CD4-positive, alpha-beta T cell treated with Interleukin-4 for 1 hour (primary cell): ENCODE measurements at places on chromosomes 5 and 9.

DNA sequence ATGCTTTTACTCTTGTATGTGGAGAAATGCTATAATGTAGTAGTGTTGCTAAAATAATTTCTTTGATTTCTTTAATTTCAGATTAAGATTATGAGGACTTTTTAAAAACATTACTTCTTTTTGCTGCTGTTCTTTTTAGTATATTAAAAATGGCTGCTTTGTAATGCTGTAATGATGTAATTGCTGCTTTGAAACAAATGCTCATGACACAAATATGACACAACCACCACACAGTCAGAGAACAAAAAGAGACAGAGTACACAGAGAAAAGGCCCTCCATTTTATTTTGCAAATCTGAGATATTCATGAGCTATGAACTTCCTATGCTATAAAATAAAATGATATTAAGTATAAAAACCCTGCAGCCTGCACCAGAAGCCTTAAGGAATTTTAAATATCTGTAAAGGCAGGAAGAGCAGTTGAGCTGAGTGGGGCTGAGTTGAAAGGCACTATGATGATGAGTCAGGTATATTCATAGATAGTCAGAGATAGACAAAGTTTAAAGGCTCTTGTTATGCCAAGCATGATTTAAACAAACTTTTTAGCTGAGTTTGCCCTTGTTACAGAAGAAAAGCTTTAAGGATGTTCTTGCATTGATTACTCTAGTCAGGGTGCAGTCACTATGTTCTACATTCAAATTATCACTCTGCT, 5.1 kb upstream of the POU5F2 start:
- no peak for DNase-seq

- no peak for DNase-seq
Measured at GRCh38 chr9:133518200-133518599, 6.6 kb downstream of the MYMK start.

DNA sequence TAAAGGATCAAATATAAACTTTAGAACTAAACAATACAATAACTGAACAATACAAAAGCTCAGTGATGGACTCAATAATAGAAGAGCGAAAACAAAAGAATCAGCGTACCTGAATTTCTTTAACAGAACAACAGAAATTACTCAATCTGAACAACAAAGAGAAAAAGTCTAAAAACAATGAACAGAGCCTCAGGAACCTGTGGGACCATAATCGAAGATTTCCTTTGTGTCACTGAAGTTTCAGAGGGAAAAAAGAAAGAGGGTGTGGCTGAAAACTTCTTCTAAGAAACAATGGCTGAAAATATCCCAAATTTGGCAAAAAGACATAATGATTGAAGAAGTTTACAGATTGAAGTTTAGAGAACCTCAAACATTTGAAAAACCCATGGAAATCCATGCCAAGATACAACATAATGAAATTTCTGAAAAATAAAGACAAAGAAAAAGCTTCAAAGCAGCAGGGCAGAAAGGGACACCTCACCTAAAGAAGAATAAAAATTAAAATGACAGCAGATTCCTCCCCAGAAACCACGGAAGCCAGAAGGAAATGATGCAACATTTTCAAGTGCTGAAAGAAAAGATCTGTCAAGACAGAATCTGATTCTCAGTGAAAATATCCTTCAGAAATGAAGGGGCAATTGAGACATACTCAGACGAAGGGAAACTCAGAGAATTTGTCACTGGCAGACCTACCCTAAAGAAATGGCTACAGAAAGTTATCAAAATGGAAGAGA, 288.8 kb downstream of the ARL15 start:
- no peak for DNase-seq

DNA sequence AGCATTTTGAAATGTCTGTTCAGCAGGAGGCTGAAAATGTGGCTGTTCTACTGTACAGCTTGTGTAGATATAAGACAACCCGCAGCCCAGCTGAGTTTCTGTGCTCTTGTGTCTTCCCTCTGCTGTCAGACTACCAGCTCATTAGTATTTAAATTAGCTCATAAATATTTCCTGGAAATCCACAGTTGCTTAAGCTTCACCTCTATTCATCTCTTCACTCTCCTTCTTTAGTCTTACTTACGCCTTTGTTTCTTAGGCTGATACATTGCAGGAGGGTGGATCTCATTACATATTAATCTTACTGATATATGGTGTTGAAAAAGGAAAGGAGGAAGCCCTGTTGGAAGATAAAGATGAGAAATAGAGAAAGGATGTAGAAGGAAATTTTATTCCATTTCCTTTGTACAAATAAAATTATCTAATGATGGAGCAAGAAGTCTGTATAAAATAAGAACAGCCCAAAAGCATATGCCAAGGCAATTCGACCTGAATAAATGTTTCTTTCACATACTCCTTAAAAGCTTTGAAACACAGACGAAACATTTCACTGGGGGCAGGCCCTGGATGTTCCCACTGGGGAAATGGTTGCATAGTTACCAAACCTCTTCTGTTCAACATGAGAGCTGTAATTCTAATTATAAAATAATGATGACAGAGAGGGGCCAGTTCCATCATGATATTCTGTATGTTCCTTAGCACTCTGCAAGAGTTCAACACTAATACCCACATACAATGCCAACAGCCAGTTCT, 111.8 kb upstream of the APC start:
- DNase-seq = no peak

DNA sequence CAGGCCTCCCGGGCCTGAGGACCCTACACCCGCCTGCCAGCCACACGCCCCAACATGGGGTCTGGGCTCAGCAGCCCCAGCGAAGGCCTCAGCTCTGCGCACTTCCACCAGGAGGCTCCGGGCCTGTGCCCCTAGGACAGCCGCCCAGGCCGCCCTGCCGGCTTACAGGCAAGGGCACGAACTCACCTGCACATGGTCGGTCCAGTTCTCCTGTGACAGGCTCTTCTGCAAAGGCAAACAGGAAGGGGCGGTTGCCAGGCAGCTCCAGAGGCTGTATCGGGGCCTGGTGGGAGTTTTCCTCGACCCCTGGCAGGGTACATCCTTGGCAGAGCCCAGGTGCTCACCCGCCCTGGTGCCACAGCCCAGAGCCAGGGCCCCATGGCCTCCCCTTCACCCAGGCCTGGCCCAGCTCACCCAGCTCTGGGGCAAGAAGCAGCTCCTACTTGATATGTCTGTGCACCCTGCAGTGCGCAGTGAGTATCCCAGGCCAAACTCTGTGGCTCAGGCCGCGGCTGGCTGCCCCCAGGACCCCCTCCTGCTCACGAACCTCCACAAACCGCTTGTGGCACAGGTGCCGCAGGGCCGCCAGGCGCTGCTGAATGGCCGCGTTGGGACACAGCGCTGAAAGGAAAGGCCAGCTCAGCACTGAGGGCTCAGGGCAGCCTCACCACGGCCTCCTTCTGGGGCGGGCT, 52.2 kb upstream of the NRARP start:
- no peak for DNase-seq

DNA sequence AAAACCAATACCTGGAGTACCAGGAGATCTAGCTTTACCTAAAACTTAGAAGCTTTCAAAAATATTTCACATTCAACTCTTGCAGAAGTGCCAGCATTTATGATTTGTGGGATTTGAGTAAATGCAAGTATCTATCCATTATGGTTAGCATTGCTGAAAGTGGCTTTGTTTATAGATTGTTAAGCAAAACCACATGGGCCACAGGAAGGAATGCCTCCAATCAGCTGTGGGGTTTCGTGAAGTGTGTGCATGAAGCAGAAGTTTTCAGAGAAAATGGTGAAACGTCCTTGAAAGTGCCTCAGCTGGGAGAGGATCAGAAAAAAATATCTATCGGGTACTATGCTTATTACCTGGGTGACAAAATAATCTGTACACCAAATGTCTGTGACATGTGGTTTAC, 4.2 kb downstream of the LECT2 start:
- DNase-seq = no peak
